ENCODE measurements at places on chromosomes 7 and 10.

- no peak for DNase-seq
Measured at GRCh38 chr7:49630513-49630912, 142.9 kb upstream of the VWC2 start.

DNA sequence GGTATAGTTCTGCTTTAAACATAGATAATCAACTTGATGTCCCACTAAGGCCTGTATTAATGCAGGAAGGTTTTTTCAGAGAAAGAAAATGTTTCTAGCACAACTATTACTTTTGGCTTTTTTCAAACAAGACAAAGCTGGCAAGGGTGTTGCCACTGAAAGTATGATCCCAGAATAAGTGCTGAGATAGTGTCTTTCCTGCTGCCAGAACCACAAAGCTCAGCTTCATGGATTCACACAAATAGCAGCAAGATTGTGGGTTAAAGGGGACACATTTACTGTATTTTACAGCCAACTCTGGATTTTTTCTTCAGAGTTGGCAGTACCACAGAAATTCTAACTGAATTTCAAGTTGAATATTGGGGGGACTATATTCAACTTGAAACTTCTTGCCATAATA lies 4.3 kb downstream of the NCOA4 start:
- DNase-seq: no peak

GRCh38 chr7:128434413-128435326 lies 21.0 kb upstream of the HILPDA start:
- DNase-seq: no peak

DNA sequence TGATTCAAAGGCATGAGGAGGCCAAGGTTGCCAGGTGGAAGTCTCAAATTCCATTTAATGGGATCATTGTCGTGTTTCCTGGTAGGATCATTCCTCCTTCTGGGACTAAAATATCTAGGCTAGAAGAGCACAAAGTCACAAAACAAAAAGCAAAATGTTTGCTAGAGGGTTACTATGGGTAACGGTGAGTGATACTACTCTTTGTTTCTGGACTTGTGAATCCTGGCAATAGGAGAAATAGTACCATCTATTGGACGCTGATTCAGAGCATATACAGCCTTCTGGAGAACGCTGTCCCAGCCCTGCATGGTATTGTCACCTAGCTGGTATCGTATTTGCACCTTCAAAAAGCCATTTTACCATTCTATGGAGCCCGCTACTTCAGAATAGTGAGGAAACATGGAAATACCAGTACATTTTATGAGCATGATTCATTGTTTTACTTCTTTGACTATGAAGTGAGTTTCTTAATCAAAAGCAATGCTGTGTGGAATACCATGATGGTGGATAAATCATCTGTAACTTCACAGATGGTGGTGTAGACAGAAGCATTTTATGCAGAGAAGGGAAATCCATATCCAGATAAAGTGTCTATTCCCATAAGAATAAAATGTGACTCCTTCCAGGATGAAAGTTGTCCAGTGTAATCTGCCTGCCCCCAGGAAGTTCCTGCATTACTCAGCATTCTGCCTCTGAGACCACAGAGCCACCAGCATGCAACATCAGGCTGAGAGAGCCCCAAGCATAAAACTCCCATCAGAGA lies 361.0 kb downstream of the ETV1 start:
- no peak for DNase-seq

DNA sequence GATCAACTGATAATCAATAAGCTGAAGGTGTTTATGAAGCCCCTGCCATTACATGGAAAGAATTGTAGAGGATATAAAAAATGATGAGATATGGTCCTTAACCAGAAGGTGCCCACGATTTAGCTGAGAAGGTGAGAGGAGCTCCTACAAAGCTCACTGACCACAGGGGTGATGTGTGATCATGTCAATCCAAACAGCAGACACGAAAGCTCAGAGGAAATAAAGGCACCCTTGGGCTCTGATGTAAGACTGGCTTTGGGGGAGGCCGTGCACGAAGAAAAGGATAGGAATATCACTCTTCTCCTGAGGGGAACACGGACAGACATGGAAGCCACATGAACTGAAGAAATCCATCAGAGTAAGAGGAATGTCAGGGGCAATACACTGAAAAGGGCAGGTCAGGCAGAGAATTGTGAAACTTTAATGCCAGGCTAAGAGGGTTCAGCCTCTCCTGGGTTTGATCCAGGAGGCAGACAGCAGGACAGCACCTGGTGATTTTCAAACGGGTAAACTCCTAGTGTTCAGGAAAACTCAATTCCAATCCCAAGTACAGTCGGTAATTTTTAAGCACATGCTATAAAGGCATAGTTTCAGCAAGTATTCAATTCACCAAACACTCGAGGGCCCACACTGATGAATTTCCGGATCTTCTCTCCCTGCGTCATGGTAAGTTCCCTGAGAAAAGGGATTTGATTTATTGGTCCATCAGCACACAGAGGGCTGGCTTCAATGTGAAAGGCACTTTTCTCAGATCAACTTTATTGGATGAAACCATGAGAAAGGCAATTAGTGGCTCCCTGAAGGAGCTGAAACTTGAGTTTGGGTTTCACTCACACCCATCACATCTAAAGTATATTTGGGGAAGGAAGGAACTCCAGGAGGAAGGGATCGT lies 163.8 kb downstream of the PRPF18 start:
- DNase-seq: no peak

DNA sequence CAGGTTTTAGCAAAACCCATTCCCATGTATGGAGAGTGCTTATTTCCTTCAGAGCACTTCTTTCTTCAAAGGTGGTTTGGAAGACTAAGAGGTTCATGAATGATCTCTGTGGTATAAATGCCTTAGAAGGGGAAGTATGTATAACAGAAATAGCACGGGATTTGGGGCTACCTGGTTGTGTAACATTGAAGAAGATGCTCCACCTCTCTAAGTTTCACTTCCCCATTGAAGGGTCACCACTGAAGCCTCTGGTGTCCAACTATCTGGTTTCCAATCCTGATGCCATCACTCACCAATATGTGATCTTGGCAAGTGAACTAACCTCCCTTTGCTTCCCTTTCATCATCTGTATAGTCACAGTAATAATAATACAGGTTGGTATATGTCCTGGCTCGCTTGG lies 37.2 kb downstream of the CYCS start:
- no peak for DNase-seq

DNA sequence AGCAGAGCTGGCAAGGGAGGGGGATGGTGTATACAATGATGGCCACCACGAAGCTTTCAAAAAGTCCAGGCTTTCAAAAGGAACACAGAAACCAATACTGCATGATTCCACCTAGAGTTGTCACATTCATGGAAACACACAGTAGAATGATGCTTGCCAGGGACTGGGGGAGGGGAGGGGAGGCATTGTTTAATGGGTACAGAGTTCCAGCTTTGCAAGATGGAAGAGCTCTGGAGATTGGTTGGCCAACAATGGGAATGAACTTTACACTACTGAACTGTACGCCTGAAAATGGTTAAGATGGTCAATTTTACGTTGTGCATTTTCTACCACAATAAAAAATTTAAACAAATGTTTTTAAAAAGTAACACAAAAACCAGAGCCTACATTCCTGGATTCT lies 104.5 kb upstream of the KDM7A start:
- no peak for DNase-seq

- DNase-seq: peak; percentile 22
Measured at GRCh38 chr10:88389456-88389855, 193.7 kb downstream of the RNLS start.

DNA sequence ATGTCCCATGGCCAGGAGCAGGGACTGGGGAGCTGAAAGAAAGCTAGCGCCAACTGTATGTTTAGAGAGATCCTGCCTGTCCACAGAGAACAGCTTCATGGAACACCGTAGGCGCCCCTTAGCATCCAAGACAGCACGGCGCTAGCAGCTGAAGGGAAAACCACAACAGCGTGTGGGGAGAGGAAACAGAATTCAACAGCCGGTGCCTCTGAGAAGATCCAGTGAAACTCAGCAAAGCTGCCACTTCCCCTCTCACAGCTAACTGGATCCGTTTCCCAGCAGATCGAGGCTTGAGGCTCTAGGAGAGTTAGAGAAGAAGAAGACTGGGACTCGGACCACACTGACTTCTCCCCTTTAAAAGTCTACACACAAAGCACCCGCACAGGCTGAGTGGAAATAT lies 145.0 kb downstream of the MAD1L1 start:
- no peak for DNase-seq
